ENCODE measurements at places on chromosomes 16 and 17.

DNA sequence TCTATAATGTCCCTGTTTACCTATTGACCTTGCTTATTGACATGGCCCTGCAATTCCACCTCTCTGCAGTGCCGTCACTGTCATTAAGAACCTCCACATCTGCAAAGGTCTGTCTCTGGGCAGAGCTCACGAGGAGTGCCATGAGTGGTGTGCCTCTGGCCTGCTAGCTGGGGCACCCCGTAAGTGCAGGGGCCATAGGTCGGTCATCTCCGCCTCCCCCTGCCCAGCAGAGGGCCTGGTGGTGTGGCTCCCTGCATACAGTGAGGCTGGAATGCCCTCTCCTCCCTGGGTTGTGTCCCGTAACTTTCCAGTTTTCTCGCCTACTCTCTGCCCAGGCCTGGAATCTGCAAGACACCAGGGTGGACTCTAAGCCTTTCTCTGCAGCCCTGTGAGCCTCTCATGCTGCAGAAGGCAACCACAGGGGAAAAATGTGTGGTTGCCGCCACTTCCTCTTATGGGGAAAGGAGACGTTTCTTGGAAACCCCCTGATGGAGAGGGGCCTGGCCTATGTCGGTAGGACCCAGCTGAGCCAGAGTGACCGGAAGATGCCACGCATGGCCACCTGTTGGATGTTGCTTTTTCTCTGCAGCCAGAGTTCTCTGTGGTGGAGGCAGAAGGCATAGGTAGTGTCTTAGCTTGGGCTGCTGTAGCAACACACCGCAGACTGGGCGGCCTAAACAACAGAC is 2.7 kb upstream of the SNX20 start:
- H3K27ac ChIP-seq = peak overlapping the region; percentile 89
- H3K36me3 ChIP-seq = peaks cover 10% of the 10 kb centered on the region
- no peak for DNase-seq
- H3K27me3 ChIP-seq = no peaks in the 10 kb centered on the region
- H3K4me1 ChIP-seq = peaks cover 69% of the 10 kb centered on the region

GRCh38 chr17:2691965-2692780 is 19.4 kb downstream of the CLUH start:
- H3K36me3 ChIP-seq = peaks cover 18% of the 10 kb centered on the region
- peaks cover 23% of the 10 kb centered on the region for H3K4me1 ChIP-seq
- H3K4me3 ChIP-seq = no peak overlapping the region
- H3K27me3 ChIP-seq = no peaks in the 10 kb centered on the region
- H3K27ac ChIP-seq = no peak overlapping the region

DNA sequence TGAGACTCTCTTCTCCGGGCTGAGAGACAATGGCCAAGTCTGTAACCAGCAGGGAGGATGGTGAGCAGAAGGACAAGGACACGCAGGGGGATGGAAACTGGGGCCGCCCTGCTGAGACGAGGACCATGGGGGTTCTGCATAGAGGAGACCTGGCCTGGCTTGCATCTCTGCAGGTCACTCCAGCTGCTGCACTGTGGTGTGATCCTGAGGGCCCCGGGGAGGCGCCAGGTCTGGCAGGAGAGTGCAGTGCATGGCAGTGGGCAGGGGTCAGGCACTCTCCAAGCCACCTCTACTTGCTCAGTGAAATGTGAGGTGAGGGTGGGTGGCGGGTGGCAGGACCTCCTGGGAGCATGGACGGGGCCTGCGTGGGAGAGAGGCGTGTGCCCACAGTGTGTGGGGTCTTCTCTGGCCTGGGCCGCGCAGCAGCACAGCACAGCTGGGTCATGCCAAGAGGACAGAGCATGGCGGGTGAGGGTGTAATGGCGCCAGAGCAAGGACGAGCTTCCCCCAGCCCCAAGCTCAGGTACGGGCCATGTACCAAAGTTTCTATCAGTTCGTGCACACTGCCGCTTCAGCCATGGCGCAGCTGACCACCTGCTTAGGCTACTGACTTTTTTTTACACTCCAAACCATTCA is 43.1 kb downstream of the KLHDC4 start:
- peak overlapping the region; percentile 94 for H3K27ac ChIP-seq
- no peaks in the 10 kb centered on the region for H3K27me3 ChIP-seq
- H3K4me1 ChIP-seq = peaks cover 36% of the 10 kb centered on the region
- peaks cover 43% of the 10 kb centered on the region for H3K36me3 ChIP-seq
- no peak for DNase-seq

DNA sequence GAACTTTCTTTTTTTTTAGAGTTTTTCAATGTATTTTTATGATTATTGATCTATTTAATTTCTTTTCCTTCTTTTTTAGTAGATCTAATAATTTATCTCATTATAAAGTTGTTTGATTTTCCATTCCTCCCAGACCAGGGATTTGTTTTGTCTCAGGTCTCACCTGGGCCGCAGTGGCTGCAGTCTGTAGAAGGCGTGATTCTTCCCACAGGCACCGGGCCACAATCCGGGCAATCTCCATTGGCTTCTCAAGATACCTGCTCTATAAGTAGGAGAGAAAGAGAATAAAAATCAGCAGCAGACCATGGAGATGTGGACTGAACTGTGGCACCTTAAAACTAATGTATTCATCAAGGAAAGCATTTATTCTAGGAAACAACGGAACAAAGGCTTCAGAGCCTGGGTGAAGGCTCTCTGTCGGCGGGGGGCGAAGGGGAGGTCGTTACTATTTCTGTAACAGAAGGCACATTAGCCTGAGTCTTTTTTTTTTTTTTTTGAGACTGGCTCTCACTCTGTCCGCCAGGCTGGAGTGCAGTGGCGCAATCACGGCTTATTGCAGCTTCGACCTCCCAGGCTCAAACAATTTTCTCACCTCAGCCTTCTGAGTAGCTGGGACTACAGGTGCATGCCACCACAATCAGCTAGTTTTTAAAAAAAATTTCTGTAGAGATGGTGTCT is 42.7 kb downstream of the STAT3 start:
- H3K4me3 ChIP-seq = no peak overlapping the region
- no peak overlapping the region for H3K27ac ChIP-seq
- no peak for DNase-seq
- H3K36me3 ChIP-seq = peaks cover 63% of the 10 kb centered on the region

DNA sequence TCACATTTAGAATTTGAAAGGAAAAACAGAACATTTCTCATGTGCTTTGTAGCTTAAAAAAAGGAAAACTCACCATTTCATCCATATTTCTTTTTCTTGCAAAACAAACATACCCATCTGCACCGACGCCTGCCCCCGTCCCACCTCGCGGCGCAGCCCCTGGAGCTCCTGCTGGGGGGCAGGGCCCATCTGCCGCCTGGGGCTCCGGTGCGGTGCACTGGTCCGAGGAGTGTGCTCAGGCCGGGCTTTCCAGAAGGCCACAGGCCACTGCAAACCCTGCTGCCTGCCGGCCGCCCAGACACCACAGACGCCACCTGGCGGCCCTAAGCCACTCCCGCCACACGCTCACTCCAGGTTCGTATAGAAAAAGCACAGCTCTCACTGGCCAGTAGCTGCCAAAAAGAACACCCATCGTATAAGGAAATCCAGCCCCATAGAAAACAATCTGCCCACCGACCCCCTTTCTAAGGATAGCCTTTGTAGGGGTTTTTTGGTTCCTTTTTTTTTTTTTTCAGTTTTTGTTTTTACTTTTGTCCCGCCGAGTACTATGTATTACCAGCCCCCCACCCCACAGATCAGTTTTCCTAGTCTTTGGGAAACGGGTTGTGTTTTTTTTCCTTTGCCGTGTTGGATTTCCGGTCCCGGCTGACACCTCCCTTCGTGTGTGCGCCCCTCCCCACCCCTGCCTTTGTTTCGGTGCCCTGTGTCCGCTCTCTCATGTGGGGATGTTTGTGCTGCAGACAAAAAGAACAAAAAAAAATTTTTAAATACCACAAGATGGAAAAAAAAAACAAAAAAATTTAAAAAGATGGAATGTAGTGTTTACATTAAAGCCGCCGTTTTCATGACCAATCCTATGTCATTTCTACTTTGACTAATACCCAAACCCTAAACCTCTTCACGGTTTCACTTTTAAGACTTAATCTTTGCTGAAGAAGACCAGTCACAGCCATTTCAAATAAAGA is 68.8 kb downstream of the AMFR start:
- peak overlapping the region; percentile 89 for H3K27ac ChIP-seq
- H3K27me3 ChIP-seq = no peaks in the 10 kb centered on the region
- peak overlapping the region; percentile 86 for H3K4me3 ChIP-seq
- H3K4me1 ChIP-seq = peaks cover 17% of the 10 kb centered on the region
